ENCODE measurements at places on chromosomes 6 and 20.

GRCh38 chr6:46276576-46277142 is 105.9 kb upstream of the ENPP5 start:
- H3K4me3 ChIP-seq, result no peak overlapping the region
- no peaks in the 10 kb centered on the region for H3K27me3 ChIP-seq
- H3K36me3 ChIP-seq, result no peaks in the 10 kb centered on the region
- no peak overlapping the region for H3K27ac ChIP-seq
- no peaks in the 10 kb centered on the region for H3K4me1 ChIP-seq

GRCh38 chr20:4853757-4854560 is 132.2 kb downstream of the PRND start:
- no peaks in the 10 kb centered on the region for H3K27me3 ChIP-seq
- no peak for DNase-seq
- no peak overlapping the region for H3K4me3 ChIP-seq
- no peak overlapping the region for H3K27ac ChIP-seq
- no peaks in the 10 kb centered on the region for H3K4me1 ChIP-seq
- H3K36me3 ChIP-seq, result no peaks in the 10 kb centered on the region

GRCh38 chr6:70636596-70636995 is 31.1 kb upstream of the SMAP1 start:
- DNase-seq, result no peak
- no peaks in the 10 kb centered on the region for H3K27me3 ChIP-seq
- no peaks in the 10 kb centered on the region for H3K36me3 ChIP-seq
- H3K27ac ChIP-seq, result no peak overlapping the region

GRCh38 chr20:38649275-38649891 is 47.8 kb downstream of the ARHGAP40 start:
- DNase-seq, result no peak
- no peaks in the 10 kb centered on the region for H3K36me3 ChIP-seq
- no peaks in the 10 kb centered on the region for H3K27me3 ChIP-seq
- no peaks in the 10 kb centered on the region for H3K4me1 ChIP-seq
- no peak overlapping the region for H3K4me3 ChIP-seq

- H3K27ac ChIP-seq, result no peak overlapping the region
- H3K27me3 ChIP-seq, result no peaks in the 10 kb centered on the region
- no peak overlapping the region for H3K4me3 ChIP-seq
- H3K4me1 ChIP-seq, result no peaks in the 10 kb centered on the region
Measured at GRCh38 chr20:7499201-7499600, 441.1 kb downstream of the HAO1 start.

GRCh38 chr20:51802170-51802751 is at the start of gene SALL4:
Gene SALL4, minus strand, starts transcription at chr20:51802521. Its CDS starts 113 bp downstream, at chr20:51802408.
- H3K4me3 ChIP-seq, result peak within 1 kb of the TSS; percentile 64
- no peak for DNase-seq
- H3K27ac ChIP-seq, result no peak within 1 kb of the TSS
- peaks cover 17% of the 10 kb centered on the region for H3K4me1 ChIP-seq

- no peaks in the 10 kb centered on the region for H3K27me3 ChIP-seq
- no peak overlapping the region for H3K4me3 ChIP-seq
- H3K4me1 ChIP-seq, result no peaks in the 10 kb centered on the region
Measured at GRCh38 chr6:45072016-45072415, 256.1 kb upstream of the RUNX2 start.

- no peaks in the 10 kb centered on the region for H3K36me3 ChIP-seq
- H3K4me3 ChIP-seq, result no peak overlapping the region
- no peak overlapping the region for H3K27ac ChIP-seq
Measured at GRCh38 chr20:1912646-1913045, 17.4 kb downstream of the SIRPA start.

- no peak for DNase-seq
- H3K27me3 ChIP-seq, result no peaks in the 10 kb centered on the region
- no peak overlapping the region for H3K27ac ChIP-seq
- no peaks in the 10 kb centered on the region for H3K36me3 ChIP-seq
- H3K4me1 ChIP-seq, result no peaks in the 10 kb centered on the region
Measured at GRCh38 chr6:157314705-157315321, 8.5 kb downstream of the TMEM242 start.

DNA sequence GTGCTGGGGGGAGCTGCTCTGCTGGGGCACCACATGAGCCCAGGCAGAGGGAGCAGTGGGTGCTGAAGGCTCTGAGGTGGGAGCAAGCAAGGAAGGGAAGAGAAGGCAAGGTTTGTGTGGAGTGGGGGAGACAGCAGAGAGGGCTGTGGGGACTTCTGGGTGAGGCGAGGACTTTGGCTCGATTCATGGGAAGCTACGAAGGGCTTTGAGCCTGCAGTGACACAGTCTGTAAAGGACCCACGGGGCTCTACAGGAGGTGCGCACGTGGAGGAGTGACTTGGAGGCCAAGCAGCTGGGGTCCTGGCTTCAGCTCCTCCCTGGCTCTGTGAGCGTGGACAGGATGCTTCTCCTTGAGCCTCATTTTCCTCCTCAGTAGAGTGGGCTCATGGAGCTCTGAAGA is 29.1 kb upstream of the CSNK2A1 start:
- H3K27ac ChIP-seq, result peak overlapping the region; percentile 9
- no peak for DNase-seq
- no peak overlapping the region for H3K4me3 ChIP-seq
- H3K27me3 ChIP-seq, result peaks cover 3% of the 10 kb centered on the region
- H3K36me3 ChIP-seq, result no peaks in the 10 kb centered on the region
